ENCODE measurements at places on chromosomes 4 and X.

GRCh38 chrX:11996810-11997209 lies 141.5 kb upstream of the FRMPD4 start:
- DNase-seq = no peak

GRCh38 chr4:102388611-102389010 lies 43.3 kb upstream of the SLC39A8 start:
- no peak for DNase-seq

- DNase-seq = no peak
Observed at GRCh38 chrX:107714206-107714891, 61.2 kb downstream of the TSC22D3 start.

DNA sequence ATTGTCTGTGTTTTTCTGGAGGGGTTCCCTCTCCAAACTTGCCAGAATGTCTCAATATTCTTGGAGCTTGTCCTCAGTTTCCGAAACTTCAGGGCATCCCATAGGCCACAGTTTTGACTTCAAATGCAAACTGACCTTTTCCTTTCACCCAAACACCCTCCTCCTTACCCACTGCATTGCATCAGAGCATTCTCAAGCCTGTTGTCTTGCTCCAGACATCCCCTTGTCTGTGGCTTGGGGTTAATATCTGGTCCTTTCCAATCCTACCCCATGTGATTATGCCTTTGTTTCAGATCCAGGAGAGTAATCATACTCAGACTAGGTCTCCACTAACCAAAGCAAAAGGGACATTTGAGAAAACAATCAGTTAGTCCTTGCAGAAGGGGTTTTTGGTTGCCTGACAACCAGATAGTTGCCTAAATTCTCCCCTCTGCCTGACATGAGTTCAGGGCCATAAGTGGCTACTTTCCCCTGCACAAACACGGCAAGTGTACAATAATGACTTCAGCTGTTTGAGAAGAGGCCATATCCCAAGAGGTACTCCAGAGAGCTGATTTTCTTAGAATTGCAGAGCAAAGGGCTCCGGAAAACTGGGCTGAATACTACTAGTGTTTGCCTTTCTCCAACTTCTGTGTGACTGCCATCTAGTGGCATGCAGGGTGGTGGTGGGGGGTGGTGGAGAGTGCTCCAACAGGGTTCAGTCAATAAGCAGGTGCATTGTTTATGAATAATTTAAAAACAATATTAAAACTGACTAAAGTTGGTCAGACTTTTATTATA lies 130.2 kb downstream of the CHRDL1 start:
- peak; percentile 47 for DNase-seq

DNA sequence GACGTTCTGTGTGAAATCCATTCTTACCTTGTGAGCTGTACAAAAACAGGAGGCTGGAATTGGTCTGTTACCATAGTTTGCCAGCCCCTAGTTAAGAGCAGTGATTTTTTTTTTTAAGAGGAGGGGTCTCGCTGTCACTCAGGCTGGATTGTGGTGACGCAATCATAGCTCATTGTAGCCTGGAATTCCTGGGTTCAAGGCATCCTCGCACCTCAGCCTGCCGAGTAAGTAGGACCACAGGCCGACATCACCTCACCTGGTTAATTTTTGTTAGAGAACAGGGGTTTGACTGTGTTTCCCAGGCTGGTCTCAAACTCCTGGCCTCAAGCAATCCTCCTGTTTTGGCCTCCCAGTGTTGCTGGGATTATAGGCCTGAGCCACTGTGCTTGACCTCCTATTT lies 7.5 kb downstream of the USP9X start:
- no peak for DNase-seq

- DNase-seq = no peak
Observed at GRCh38 chrX:19613645-19614323, 98.5 kb upstream of the MAP3K15 start.

DNA sequence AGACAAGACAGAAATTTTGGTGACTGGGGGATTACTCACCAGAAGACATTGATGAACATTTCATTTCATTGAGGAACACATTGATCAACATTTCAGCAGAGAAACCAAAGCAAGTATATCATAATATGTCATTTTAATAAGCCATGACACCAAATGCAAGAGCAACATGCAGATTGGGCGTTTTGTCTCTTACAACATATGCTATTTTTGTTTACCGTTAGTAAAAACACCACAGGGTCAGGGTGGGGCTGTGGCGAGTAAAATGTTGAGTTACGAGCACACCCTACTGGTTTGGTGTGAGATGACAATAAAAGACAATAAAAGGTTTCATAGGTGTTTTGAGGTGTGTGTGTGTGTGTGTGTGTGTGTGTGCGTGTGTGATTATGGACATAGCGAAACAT lies 294.5 kb downstream of the PDGFC start:
- peak; percentile 59 for DNase-seq

- DNase-seq = no peak
Observed at GRCh38 chrX:39853417-39854030, 244.2 kb downstream of the BCOR start.

DNA sequence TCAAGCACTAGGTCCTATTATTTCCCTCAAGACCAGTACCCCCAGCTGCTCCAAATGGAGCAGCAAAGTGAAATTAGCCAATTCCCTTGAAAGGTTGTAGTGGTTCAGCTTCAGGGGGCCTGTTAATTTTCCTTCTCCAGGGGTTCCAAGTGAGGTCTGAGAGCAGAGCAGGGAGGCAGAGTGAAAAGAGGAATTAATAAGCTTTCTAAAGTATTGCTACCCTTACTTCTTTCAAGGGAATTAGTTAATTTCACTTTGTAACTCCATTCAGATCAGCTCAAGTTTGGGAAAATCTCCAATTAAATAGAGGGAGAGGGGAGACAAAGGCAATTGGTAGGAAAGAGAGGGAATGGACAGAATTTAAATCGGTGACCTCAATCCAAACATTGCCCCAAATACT lies 78.7 kb upstream of the SLC7A11 start:
- no peak for DNase-seq

DNA sequence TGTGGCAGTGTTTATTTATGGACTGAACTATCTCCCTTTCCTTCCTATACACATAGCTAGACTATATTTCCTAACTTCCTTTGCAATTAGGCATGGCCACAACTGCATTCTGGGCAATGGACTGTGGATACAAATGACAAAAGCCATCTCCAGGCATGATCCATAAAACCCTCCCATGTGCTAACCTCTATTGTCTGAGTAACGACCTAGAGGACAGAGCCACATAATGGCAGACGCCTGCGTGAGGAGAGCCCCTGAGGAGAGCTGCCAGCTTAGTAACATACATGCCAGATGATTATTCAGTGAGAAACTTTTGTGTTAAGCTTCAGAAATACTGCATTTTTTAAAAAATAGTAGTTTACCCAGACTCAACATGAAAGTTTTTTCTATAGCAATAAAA lies 142.9 kb downstream of the ADGRA3 start:
- no peak for DNase-seq

- no peak for DNase-seq
Observed at GRCh38 chrX:120087289-120088017, 10.0 kb upstream of the RHOXF2B start.

- DNase-seq = no peak
Observed at GRCh38 chrX:153353416-153353815, 19.5 kb downstream of the ZNF275 start.

DNA sequence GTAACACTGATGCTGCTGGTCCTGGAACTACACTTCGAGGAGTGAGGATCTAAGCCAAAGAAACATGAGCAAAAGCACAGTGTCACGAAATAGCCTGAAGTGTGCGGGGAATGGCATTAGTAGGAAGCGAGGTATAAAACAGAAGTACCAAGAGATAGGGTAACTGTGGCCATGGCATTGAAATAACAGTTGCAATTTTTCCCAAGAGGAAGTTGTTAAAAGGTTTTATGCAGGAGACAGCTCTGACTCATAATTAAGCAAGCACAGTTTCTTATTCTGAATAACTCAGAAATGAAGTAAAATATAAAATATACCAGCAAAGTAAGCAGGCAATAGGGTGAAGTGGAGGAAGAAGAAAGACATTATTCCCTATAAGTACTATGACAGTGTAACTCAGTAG lies 90.3 kb upstream of the TMEM150C start:
- DNase-seq = no peak

DNA sequence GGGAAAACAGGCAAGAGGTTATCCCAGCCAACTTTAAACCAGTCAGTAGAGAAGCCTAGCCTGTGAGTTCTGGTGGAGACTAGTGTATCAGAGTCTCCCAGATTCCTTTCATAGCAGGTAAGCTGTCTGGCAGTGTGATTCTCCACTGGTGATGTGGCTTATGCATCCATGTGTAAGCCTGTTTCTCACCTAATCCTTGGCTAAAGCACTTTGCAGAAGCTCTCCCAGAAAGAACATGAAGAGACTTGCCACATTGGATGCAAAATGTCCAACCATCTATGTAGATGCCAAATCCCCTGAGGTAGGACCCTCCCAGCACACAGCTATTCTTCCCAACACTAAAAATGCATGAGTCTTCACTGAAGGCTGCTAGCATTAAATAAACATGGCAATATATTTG lies 111.7 kb downstream of the CHRNA9 start:
- no peak for DNase-seq

DNA sequence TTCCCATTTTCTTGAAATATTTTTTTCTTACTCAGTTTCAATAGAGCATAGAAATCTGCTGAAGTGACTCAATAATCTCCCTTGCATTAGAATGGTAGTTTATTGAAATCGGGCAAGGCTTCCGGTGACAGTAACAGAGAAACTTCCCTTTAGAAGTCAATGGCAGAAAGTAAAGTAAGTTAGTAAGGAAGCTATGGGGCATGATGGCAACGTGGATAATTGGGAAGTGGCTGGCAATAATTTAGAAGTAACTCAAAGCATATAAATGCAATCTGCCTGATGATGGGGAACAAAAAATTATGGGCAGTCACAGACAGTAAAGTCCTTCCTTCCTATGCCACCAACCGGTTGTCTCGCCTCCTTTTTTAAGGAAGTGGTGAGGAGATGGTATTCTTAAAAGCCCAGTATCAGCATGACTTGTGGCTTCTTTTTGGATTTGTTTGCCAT lies 7.6 kb downstream of the CYBB start:
- DNase-seq = peak; percentile 69

- no peak for DNase-seq
Observed at GRCh38 chr4:147732518-147733235, 789 bp downstream of the ARHGAP10 start.

DNA sequence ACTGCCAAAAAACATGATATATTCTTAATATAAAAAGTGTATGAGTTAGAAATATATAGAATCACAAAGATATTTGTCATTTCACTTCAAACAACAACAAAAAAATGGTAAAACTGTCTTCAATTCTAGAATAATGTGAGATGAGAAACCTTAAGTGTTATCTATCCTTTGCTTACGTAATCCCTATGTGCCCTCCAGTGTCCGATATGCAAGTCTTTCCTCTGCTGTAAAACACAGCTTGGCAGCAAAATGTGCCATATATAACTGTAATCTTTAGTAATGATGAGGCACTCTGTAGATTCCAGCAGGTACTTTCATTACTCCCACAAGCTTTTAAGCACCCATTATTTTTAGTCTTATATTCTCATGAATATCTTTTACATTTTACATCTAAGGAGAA lies 555.1 kb upstream of the FRG1 start:
- no peak for DNase-seq

DNA sequence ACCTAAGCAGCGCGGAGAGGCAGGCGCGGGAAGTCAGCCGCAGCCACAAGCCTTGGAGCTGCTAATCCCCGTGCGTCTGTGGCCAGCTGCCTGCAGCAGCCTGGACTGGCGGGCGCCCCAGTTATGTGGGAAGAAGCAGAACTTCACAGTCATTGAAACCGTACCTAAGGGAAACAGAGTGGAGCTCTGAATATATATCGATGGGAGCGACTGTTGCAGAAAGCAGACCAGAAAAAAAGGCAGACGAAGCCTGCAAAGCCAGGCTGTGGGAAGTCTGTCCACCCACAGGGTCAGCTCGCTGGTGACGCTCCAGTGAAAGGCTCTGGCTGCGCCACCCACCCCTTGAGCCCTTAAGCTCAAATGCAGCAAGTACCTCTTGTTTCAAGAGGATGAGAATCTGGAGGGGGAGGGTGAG lies 24.7 kb downstream of the KCNE5 start:
- DNase-seq = no peak

DNA sequence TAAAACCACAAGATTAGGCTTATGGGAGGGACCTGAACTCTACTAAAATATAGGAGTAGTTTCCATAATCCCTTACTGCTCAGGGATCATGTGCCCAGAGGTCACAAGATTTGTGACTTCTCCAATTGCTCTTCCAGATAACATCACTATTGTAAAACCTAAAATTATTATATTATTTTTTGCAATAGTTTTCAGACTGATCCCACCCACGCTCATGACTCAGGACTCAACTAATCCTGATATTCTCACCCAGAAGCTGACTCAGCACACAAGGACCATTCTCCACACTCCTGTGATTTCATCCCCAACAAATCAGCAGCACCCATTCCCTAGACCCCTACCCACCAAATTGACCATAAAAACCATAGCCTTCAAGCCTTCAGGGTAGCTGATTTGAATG lies 24.0 kb upstream of the RPL34 start:
- DNase-seq = no peak

- DNase-seq = no peak
Observed at GRCh38 chr4:1126506-1126905, 13.1 kb upstream of the RNF212 start.

GRCh38 chr4:3192827-3193226 lies 56.1 kb upstream of the MSANTD1 start:
- DNase-seq = no peak

DNA sequence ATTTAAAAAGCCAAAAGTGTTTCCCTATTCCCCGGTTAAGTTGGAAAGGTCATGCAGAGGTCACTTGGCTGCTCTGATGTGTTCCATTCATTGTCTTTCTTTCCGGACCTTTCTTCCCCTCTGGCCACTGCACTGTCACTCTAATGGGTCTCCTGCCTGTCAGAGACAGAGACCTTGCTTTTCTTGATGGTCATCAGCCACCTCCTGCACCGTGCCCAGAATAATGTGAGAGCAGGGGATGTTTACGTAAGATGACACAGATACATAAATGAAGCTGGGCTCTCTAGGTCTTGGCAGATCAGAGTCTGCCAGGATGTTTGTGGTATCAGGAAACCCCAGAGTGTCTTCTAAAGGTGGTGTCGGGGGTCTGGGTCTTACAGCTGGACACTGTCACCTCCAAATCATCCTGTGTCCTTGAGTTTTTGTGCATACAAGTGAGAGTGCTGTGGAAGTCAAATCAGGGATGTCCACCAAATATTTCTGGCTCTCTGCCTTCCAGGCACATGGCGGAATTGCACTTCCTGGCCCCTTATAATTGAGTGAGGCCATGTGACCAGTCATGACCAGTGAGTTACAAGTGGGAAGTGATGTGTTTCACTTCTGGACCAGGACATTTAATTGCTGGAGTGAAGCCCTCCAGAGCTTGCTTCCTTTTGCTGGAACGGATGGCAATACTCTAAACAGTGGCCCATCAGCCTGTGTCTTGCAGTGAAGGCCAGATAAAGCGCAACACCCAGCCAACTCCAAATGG lies 130.6 kb upstream of the ATP6AP2 start:
- no peak for DNase-seq
